Frontal cortex (tissue), 4 donors: ENCODE measurements at places on chromosomes 16 and 17. TPM values are rescaled to one million over a fixed set of nuclear protein-coding genes. Genes with fewer than 3 reads are reported as not detected.

Gene SDR42E2
- not detected for total RNA-seq

Gene PPP1R27
- total RNA-seq = not detected

Gene PTX4
- total RNA-seq = not detected

Gene CD300E
- under 0.01 TPM for total RNA-seq

Gene TRIM16
- 63.6 TPM for total RNA-seq

Gene CCDC200
- total RNA-seq = not detected

Gene ACSM2A
- total RNA-seq = not detected

Gene CES1
- 0.82 TPM for total RNA-seq

DNA sequence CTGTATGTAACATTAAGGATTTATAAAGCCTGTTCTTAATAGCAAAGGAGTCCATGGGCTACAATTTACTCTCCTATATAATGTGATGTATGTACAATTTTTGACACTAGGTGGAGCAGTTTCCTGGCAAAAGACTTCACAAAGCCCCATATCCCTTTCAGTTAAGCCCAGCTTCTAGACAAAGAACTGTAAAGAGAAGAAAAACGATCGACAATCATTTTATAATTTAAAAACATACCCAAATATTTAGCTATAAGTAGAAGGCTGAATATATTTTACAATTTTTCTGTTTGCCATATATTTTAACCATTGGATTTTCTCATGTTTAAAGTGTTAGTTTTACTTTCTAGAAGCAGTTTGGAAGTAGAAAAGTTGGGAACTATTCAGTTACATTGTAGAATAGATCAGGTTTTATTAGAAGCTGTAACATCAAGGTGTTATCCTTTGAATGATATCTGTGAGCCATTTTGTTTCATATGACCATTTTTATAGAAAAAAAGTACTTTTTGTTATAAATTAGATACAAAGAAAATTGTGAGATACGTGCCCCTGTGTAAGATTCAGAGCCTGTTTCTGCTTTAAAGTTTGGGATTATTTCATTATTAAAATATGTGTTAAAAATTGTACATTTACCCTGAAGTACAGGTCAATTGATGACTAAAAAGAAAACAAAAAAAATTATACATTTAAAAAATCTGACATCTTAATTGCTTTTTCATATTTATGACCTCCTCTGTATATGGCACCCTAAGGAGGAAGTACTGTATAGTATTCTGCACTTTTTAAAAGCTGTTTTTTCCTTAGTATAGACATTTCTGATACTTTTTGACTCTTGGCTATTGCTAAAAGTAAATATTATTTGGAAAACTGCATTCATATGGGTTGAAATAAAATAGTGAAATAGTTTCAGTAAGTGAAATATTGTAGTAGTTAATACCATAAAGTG is 46.3 kb downstream of the VMP1 start:
- peak; percentile 19 for DNase-seq

GRCh38 chr16:4141604-4142003 is 25.4 kb upstream of the ADCY9 start:
- DNase-seq = no peak

GRCh38 chr17:79630126-79630525 is 19.3 kb upstream of the RBFOX3 start:
- DNase-seq = no peak

GRCh38 chr17:77492446-77493237 is 351.9 kb downstream of the SEC14L1 start:
- DNase-seq = no peak

DNA sequence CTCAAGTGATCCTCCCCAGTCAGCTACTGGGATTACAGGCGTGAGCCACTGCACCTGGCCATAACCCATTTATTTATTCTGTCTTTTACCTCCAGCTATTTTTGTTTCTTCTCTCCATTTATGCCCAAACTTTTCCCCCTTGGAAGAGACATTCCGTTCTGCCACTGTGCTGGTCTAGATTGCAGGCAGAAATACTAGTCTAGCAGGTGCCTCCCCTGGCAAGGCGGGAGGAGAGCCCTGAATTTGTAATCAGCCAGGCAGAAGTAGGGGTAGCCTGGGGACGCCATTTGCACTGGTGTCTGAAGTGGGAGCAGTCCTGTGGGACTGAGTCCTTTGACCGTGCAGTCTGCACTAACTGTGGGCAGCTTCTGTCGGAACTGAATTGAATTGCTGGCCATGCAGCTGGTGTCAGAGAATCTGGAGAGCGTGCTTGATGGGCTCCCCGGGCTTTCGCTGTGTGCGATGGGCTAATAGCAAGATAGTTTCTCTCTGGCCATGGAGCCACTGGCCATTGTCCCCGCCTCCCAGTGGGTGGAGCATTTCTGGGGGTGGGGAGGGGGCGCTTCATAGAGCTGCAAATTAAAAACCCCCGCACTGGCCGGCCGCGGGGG is 31.5 kb upstream of the LITAF start:
- no peak for DNase-seq

DNA sequence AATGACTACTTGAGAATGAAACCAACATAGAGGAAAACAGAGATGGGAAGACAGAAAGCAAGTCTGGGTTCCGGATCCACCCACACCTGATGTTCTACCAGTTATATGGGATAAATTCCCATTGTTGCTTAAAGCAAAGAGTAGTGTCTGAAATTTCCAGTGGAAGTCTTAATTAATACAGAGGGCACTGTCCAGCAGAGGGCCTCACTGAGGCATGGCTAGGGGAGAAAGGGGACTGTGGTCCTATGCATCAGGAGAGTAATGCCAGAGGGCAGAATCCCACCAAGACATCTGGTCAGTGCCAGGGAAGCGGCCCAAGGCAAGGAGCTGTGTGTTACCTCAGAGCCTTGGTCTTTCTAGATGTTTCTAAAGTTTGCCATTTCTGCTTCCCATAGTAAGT is 7.5 kb upstream of the UMOD start:
- no peak for DNase-seq

- DNase-seq = no peak
These were observed 448.1 kb upstream of the DYNLRB2 start for GRCh38 chr16:80092681-80093080.

DNA sequence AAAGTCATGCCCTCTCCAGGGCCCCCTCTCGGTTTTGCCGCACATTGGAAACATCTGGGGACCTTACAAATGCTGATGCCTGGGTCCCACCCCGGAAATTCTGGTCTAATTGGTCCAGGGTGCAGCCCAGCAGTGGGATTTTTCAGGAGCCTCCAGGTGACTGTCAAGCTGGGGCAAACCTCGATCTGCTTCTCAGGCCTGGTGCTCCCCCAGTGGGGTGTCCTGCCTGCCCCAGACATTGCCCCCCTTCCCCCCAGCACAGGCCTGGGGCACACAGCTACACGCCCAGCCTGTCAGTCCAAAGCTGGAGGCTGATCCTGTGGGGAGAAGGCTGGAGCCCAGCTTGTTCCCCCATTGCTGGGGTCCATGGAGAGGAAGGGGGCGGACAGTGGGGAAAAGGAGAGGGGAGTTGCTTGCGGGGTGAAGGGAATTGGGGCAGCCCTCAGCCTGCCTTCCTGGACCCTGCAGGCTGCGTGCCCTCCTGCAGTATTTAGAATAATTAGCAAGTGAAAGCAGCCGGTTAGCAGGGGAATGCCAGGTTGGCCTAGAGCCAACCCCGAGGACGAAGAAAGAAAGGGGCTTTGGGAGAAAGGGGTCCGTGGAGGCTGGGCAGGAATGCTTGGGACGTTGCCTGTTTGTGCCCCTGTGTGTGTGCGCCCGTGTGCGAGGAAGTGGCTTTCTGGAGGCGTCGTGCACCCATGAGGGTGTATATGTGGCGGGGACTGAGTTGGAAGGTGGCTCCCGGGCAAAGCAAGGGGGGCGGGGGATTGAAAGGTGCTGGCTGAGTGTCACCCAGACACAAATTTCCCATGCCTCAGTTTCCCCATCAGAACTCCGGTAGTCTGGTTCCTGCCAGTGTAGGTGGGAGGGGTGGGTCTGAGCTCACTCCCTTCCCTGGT is 5.9 kb downstream of the FOXJ1 start:
- no peak for DNase-seq

- DNase-seq = no peak
These were observed 1101.2 kb upstream of the RBFOX1 start for GRCh38 chr16:6231398-6231797.

DNA sequence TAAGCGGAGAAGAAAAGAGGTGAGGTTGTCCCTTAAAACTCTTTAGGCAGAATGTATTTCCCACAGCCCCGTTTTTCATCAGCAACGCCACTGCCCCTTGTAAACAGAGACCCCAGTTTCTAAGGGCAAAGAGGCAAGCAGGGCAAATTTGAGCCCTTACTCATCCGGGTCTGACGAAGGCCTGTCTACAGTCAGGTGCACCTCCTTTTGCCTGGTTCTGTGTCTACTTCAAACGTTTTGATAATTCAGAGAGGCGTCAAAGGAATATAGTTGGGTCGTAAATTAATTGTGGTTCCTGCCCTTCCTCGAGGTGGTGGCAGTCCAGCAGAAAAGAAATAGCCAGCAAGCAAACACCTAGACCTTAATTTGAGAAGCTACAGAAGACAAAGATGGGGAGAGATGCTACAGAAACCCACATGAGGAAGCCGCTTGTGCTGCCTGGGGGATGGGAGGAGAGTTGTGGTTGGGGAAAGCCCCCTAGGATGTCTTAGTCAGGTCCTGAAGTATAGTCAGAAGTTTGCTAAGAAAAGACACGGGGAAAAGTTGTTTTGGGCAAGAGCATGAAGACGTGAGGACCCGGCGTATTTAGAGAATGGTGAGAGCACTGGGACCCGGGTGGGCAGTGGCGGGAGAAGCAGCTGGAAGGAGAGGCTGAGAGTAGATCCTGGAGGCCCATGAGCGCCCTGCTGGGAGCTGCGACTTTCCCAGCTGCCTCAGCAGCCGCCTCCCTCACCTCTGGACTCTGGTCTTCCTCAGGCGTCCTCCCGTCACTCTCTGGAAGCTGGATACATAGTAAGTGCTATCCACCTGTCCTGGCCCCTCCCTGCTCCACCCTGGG is 2.4 kb downstream of the FBRS start:
- no peak for DNase-seq

GRCh38 chr16:3610698-3611145 is 684 bp downstream of the SLX4 start:
- DNase-seq = no peak

DNA sequence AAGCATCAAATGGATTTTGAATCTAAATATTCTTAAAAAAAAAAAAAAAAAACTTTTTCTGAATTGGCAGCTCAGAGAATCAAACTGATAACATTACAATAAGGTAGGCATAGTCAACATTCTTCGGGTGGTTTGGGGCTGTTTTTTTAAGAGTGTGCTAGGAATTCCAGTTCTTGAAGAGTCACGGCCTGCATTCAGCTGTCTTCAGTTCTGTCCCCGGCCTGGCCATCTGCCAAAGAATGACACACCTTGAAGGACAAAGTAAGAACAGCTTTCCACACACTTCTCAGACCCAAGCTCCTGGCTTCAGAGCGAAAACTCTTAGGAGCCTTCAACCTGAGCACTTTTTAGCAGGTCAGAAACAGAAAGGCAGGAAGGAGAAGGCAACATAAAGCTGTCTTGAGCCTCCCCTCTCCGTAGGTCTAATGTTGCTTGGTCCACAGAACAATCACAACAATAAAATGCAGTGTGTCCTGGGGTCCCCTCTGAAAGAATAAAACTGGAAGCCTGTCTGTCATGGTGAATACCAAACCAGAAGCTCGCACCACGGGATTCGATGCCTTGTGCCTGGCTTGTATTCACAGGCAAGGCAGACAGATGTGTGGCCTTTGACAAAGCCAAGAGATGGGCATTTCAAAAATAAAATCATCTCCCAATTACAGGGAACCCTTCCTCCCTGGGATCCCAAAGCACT is 524.4 kb upstream of the ZFHX3 start:
- DNase-seq = no peak

GRCh38 chr17:32148351-32148750 is 6.0 kb downstream of the RHOT1 start:
- no peak for DNase-seq

DNA sequence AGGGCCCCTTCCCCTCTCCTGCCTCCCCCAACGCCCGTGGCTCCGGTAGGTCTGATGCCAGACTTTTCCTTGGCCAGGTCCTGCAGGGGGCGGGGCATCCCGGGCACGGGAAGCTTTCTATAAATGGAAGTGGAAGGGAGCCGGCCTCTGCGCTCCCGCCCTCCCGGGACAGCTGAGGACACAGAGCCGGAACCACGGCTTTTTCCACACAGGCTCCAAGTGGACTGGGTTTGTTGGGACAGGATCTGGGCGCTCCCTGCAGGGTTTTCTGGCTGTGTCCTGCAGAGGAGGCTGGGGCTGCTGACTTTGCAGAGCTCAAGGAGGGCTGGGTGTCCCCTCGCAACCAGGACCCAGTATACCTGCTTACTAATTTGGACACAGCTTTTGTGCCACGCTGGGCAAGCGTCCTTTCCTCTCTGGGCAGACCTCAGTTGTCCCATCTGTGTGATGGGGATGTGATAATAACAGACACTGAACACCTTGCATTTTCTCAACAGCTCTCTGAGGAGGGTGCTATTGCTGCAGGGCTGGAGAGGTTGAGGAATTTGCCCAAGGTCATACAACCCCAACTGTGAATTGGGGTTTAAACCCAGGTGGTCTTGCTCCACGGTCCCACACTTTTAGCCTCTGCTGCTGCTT is 1.8 kb downstream of the TNS4 start:
- DNase-seq = peak; percentile 72

- no peak for DNase-seq
These were observed 10.4 kb downstream of the NFE2L1 start for GRCh38 chr17:48058393-48059124.

DNA sequence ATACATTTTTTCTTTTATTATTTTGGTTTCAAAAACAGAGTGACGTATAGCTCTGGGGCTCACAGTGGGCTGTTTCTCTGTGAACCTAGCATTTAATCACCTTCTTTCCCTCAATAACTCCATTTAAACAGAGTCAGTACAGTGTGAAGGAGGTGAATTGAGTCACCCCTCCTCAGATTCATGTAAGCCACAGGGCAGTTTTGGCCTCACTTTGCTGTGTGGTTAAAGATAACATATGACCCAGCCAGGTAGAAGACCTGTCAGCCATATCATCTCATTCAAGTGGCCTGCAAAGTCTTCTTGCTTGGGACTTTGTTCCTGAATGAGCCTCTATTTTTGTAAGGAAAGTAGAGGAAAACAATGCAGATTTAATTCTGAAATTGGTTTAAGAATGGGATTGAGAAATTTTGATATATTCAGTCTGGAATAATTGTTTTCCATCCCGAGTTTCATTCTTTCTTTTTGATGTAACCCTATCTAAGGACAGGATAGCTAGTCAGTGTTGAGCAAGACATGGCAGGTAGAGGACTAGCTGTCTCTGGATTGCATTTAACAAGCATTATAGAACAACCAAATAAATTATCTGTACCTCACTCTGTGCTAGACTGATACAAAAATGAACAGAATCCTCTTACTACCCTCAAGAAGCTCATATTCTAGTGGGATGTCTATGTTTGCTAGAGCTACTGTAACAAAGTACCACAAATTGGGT is 13.1 kb downstream of the MAP2K6 start:
- DNase-seq = no peak

GRCh38 chr17:77881545-77881944 is 77.0 kb upstream of the TNRC6C start:
- peak; percentile 55 for DNase-seq

DNA sequence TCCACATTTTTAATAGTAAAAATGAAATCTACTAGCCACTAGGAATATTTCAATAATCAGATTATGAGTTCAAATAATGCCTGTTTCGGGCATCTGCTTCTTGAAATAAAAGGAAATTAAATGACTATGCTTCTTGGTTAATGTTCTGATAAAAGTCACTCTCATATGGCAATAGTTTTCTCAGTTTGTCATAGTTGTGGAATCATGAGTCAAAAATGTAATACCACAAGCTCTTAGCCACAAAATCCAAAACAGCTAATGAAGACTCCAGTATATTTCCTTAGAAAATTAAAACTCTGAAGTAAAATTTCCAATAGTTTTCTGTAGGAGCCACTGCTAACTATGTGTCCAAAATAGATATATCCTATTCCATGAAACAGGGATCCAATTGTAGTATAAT is 676.3 kb upstream of the CDH8 start:
- DNase-seq = no peak
